HuH-7.5 (cell line): ENCODE measurements at places on chromosomes 13 and 19.

DNA sequence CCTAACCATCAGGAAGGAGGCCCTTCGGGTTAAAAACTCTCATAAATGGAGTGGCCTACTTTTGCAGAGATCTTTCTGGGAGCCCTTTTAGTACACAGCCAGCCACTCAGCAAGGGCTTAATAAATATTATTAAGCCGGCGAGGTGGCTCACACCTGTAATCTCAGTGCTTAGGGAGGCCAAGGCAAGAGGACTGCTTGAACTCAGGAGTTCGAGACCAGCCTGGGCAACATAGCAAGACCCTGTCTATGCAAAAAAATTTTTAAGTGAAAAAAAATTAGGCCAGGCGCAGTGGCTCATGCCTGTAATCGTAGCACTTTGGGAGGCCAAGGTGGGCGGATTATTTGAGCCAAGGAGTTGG is 810 bp upstream of the KANK2 start:
- no peak for DNase-seq

GRCh38 chr13:73759434-73759833 is 374.8 kb downstream of the KLF12 start:
- DNase-seq = no peak

DNA sequence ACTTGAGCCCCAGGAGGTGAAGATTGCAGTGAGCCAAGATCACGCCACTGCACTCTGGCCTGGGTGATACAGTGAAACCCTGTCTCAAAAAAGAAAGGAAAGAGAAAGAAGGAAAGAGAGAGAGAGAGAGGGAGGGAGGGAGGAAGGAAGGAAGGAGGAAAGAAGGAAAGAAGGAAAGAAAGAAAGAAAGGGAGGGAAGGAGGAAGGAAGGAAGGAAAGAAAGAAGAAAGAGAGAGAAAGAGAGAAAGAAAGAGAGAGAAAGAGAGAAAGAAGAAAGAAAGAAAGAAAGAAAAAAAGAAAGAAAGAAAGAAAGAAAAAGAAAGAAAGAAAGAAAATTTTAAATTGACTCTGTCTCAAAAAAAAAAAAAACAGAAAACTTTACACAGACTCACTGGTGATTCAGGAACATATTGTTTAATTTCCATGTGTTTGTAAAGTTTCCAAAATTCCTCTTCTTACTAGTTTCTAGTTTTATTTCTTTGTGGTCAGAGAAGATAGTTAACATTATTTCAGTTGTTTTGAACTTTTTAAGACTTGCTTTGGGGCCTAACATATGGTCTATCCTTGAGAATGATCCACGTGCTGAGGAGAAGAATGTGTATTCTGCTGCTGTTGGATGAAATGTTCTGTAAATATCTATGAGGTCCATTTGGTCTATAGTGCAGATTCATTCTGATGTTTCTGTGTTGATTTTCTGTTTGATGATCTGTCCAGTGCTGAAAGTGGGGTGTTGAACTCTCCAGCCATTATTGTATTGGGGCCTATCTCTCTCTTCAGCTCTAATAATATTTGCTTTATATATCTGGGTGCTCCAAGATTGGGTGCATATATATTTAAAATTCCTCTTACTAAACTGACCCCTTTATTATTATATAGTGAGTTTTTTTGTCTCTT is 204.4 kb upstream of the SERP2 start:
- no peak for DNase-seq

DNA sequence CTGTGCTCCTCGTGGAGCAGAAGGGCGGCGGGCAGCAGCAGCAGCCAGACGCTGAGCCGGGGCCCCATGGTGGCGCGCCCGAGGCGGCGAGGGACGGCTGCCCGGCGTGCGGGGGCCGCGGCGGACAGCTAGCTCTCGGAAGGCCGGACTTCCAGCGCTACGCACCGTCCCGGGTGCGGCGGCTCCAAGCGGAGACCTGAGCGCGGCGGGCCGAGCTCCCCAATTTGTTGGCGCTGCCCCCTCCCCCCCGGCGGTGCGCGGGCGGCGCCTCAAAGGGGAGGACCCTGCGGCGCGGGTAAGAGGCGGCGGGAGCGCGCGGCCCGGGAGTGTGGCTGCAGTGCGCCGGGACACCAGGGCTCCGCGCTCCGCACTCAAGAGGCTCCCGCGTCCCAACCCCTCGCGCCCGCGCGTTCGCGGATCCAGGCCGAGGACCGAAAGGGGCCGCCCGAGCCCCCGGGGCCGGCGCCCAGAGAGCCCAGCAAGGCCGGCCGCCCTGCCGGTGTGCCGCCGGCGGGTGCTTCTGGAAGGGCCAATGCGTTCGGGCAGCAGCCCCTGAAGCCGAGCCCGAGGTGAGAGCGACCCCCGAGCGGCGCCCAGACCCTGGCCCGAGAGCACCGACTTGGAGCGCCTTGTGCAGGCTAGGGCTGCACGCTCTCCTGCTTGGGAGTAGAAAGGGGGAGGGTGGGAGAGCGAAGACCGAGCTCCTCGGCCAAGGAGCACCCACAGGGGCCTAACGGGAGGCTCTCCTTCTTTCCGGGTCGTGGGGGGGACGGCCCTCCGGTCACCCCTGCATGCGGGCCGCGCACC is at the start of the genes COL4A1 and COL4A2:
COL4A1 (minus strand) TSS at position 198 of the 807 bp plus-strand sequence; CDS start at position 68, 130 bp downstream.
COL4A2 (plus strand) TSS at position 325 of the 807 bp plus-strand sequence. CDS start 620 bp downstream, outside the sequence.
- no peak for DNase-seq

DNA sequence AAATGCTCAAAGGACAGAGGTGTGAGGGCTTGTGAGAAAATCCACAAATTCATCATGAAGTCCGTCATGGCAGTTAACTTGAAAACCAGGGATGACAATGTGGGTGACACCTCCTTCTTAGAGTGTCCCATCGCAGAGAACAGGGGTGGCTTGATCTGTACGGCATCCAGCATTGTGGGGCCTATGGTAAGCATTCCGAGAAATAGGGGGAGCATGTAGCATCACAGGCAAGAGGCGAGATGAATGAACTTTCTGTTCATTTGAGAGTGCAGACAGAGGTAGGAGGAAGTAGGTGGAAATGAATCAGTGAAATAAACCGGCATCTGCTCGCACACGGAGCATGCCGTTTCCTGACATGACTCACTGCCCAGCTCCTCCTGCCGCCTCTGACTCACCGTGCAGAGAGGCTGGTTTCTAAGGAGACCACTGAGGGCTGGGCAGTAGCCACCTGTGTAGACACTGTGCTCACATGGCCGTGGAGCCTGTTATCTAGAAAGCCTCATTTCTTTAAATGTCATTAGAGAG is 339.0 kb downstream of the RFC3 start:
- DNase-seq = no peak

DNA sequence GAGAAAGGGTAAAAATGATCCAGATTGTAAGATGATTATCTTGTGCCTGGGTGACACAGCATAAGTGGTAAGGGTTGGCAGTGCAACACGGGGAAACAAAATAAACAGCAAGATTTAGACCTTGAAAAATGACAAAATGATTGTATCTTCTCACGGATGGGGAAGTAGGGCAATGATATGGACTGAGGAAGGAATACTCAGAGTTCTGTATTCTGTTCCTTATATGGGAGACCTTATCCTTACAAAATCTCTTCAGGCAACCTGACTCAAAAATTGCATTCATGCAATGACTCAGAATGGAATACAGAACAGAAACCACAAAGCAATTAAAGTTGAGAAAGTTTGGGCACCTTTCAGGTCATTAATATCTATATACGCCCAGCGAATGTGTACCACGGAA is 149.0 kb downstream of the HS6ST3 start:
- DNase-seq = no peak

DNA sequence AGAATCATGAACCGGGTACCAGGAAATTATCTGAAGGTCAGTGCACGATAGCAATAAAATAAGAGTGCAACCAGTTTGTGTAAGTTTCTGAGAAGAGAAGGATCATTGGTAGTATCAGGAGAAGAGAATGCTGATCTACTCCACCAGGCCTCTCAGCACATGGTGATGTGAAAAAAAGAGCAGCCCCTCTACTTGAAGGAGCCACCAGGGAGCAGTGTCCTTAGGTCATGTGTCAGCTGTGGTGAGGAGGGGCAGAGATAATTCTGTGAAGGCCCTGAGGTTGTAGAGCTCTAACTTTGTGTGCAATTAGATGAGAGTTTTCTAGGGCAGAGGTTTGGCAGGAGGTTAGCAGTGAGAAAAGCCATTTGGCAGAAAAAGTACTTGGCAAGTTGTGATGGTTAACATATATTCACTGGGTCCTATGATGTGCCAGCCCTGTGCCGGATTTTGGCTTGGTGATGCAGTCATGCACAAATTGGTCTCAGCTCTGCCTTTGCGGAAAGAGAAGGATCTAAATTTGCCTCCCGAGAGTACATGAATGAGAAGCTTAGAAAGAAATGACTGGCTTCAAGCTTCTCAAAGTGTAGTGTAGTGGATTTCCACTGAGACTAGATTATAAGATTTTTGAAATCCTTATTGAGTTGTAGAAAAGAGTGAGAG is 19.2 kb upstream of the ZC3H13 start:
- no peak for DNase-seq
